ENCODE measurements at places on chromosomes 12 and 14.

DNA sequence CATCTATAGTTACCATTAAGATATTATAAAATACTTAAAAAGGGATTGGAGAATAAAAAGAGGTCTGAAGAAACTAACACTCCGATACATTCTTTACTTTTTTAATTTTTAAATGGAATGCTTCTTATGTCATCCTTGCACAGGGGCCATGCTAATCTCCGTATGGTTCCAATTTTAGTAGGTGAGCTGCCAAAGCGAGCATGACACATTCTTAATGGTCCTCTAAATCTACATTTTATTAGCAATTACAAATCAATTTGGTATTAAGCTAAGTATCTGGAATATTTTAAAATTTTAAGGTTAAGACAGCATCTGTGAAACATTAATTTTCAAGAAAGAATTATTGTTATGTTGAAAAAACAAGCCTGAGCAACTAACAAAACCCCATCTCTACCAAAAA lies 6.2 kb upstream of the ARID4A start:
- DNase-seq = peak; percentile 28

DNA sequence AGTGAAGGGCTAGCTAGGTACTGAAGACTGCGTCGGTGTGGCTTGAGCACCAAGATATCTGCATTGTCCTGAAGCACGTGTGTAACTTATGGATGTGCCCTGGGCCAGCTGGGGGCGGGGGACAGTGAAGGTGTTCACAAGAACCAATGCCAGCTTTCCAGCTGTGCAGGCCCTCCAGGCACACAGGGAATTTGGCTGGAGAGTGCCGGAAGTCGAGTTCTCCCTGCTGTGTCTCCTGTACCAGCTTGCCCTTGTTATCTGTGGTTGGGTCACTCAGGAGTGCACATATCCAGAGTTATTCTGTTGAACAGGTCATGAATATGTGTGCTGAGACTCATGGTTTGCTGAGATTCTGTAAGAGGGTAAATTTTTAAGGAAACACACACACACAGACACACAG lies 75.9 kb upstream of the CRY1 start:
- DNase-seq = no peak

GRCh38 chr12:87274594-87275245 lies 754.5 kb downstream of the C12orf50 start:
- DNase-seq = no peak

- DNase-seq = no peak
Observed at GRCh38 chr12:110005319-110005973, 6.2 kb downstream of the ANKRD13A start.

DNA sequence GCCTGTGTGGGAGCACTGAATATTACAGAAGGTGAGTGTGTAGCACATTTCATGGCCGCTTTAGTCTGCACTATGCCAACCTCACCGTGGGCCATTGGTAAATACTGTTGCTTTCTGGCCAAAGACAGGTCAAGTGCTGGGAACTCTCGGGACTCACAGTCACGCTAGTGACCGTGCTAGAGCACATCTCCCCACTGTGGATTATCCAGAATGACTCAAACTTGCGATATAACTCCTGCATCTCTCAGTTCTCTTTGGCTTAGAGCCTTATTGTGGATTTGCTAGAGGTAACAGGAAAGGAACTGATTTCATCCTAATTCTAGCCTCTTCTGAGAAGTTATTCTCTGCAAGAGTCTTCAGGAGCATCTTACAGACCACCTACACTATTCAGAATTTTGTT lies 86.5 kb downstream of the DAD1 start:
- DNase-seq = no peak

DNA sequence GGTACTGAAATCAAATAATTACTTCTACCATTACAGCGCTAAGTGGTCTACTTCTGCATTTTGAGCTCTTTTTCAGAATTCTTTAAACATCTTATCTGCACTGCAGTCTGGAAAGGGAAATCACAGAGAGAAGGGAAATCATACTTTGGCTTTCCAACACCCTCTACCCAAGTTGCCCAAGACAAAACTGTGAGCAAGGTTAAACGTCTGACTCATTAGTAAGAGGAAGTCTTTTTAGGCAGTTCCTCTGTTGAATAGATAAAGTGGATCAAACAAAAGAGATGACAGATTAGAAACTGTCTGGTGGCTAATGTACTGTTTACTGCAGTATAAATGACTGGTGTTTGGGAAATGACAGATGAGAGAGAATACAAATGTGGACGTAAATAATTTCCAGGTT lies 858.1 kb downstream of the NRXN3 start:
- DNase-seq = no peak

- DNase-seq = no peak
Observed at GRCh38 chr12:49293056-49293956, 1.6 kb upstream of the PRPH start.

- no peak for DNase-seq
Observed at GRCh38 chr12:66898700-66899469, 220.0 kb upstream of the GRIP1 start.

GRCh38 chr12:62803756-62804155 lies 131.2 kb downstream of the PPM1H start:
- no peak for DNase-seq

DNA sequence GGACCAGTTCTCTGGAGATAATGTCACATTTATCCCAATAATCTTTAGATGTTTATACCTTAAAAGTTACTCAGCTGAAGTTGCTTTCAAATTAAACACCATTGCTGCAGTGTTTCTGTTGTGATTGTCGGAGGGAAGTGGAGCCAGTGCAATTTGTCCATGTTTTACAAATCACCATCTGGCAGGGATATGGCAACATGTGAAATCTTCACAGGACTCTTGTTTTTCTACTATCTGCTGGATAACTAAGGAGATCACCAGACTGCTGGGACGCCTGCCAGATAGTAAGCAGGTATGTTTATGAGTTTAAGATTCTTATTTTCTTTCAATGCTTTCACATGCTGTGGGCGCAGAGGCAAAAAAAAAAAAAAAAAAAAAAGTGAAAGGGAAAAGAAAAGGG lies 100.3 kb upstream of the SOX5 start:
- no peak for DNase-seq

DNA sequence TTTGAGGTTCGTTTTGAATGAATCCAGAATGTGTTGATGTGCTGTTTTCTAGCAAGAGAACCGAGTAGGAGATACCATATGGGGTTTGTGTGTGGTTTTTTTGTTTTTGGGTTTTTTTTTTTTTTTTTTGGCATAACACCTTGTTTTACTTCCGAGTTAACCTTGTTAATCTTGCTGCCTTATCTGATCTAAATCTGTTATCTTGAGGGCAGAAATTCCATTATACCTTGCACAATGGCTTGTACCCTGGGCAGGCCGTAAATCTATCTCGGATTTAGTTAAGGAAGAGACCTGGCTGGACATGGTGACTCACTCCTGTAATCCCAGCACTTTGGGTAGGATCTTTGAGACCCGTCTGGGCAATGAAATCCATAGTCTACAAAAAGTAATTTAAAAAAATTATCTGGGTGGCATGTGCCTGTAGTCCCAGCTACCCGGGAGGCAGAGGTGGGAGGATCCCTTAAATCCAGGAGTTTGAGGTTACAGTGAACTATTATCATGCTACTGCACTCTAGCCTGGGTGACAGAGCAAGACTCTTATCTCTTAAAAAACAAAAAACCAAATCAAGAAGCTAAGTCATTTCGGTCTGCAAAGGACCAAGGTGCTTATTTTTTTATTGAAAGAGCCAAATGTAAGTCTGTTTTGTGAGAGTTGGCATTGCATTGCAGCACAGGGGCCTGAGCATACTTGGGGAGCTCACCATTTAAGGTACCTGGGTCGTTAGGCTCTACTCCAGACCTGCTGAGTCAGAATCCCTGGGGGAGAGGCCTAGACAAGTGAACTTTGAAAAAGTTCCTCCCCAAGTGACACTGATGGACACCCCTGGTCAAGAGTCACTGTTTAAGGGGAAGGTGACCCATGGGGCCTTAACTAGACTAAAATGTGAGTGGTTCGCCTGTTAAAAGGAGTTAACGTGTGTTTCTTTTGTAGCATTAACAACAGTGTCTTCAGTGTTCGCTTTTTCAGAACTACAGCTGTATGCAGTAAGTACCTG lies 6.7 kb downstream of the DLST start:
- peak; percentile 57 for DNase-seq

- DNase-seq = peak; percentile 39
Observed at GRCh38 chr12:31588976-31589375, 2.0 kb downstream of the DENND5B start.

DNA sequence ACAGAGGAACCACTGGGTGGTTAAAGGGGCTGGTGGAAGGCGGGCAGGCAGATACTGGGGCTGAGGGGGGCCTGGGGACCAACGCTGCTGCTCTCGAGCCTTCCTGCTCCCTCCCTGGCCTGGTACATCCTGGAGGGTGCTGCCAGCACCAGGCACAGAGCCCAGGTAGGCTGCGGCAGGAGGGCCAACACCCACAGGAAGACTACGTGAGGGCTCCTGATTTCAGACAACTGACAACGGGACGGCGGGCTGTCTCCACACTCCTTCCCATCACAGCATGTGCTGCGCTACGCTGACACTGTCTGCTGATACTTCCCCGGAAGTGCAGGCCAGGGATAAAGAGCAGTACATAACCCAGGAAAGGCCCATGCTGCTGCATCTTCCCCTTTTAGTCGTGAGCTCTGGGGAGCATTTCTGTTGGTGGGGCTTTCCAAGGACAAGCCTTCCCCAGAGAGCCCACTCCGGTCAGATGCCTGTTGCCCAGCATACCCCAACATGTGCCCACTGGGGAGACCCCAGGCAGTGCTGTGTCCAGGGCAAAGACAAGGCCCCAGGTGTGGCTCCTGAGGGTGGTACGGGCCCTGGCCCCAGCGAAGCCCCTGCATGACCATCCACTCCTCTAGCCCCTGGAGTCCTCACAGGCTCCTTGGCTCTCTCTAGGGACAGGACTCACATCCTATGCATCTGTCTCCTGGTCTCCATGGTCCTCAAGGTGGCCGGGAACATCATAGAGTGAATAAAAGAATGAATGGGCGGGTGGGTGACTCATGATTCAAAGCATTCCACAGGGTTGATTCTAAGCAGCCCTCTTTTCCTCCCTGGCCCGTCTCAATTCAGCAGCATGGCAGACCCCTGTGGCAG lies 38.0 kb downstream of the CHGA start:
- DNase-seq = peak; percentile 63

DNA sequence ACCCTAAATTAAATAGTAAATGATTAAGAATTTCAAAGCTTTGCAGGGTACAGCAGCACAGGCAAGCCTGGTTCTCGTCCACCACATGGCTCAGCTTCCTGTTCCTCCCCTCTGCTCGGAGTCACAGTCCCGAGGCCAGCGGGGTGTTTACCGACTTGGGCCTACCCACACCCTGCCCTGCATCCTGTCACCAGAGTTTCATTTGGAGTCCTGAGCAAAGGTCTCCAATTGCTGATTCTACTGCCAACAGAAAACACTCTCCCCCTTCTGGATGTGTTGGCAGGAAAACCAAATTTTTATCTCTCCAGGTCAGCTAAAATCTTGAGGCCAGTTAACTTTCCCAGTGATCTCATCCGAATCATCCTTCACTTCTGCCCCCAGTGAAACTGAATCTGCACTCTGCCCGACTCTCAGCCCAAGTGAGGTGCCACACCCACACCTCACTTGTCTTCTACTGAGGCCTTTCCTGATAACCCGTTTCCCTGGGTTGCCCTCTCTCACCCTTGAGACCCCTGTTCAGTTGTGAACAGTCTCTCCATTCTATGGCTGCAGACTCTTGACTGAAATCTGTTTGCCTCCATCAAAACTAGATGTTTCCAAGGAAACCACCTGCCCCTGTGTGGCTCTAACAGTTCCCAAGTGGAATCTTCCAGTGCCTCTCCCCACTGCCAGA lies 71.2 kb downstream of the VCPKMT start:
- peak; percentile 90 for DNase-seq

DNA sequence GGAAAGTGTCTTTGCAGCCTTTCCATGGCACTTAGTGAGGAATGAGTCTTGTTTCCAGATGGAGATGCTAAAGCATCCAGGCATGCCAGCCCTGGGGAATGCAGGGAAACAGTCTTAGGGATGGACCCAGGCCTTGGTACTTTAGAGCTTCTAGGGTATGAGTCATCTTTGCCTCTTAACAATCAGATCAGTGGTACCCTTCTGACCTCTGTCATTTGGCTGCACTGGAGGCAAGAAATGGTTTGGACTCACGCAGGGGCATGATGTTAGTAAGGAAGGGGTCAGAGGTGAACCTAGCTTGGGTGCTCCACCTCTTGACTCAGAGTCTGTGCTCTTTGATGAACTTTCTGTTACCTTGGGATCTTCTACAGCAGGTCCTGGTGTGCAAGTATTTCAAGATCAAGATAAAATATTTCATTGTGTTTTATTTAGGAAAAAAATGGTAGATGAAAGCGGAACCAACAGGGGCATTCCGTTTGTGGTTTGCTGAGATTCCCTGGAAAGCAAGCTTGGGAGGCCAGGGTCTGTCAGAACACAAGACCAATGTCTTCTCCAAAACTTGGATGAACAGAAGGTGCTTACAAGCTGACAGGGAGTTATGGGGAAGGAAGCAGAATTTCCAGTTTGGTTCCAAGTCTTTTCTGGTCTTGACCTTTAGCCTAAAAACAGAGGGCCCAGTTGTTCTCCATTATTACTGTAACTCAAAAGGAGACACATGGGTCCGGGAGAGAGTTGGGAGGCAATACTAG lies 216.2 kb downstream of the ZFP36L1 start:
- peak; percentile 92 for DNase-seq

- no peak for DNase-seq
Observed at GRCh38 chr14:77843651-77844050, 43.7 kb downstream of the ADCK1 start.

GRCh38 chr12:86601550-86602308 lies 345.5 kb upstream of the MGAT4C start:
- DNase-seq = no peak

DNA sequence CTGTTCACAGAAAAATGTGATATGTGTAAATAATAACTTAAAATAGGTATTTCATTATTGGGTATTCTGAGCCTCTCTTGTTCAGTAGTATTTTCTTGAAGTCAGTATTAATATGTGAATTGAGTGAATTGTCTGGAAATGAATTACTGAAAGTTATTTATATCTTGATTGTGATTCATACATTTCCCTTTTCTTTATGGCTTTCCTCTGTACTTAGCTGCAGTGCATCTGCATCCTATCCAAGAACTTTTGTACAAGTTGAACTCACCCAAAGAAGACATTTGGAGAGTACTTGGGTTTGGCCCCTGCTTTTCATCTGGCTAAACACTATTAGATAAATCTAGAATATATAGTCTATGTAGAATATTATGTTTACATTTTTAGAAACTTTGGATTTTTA lies 326.0 kb downstream of the RAD51B start:
- DNase-seq = peak; percentile 62

DNA sequence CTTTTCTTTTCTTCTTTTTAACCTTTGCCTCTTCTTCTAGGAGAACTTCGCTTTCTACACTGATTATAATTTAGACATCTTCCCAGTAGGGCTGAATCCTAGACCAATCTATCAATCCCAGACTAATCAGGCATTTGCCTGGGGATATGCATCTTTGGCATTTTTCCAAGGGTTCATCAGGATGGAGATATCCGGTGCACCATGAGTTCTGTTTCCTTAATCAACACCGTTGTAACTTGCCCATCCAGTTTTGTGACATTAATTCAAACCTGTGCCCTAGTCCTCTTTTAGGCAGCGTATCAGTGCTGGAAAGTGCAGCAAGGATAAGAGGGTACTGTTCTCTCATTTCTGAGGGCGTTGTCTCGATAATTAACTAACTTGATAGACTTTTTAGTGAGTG lies 617 bp upstream of the MGP start:
- DNase-seq = no peak

All from EH (cell line).